ENCODE measurements at places on chromosomes 4 and X.

DNA sequence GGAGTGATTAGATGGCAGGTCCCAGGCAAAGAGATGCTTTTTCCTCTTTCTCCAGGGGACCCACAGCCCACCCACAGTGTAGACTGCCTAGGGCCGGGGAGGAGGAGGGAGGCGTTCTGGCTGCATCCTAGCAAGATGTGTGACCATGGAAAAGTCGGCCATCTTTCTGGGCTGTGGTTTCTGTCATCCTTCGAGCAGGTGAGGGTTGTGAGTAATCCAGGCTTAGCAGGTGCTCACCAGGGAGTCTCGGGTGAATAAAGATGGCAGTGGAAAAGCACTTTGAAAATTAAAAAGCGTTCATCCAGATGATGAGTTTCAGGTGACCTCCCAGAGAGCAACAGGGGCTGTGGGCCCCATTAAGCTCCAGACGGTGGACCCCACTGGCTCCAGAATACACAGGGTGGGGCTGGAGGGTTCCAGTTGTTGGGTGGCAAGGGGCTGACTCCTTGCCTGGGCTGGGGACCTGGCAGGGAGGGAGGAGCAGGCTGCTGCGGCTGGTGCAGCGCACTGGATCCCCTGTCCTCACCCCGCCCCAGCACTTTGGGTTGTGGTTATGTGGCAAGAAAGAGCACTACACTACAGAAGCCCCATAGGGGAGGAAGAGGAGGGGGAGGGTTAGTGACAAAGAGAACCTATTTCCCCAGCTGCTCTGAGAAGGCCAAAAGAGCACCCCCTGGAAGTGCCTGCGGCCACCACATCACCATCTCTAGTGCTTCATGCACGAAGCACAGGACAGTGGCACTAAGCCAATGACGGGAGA is 23.7 kb downstream of the ELF4 start:
- no peak for DNase-seq

GRCh38 chr4:85084371-85085094 is 118.0 kb upstream of the WDFY3 start:
- DNase-seq = peak; percentile 75

DNA sequence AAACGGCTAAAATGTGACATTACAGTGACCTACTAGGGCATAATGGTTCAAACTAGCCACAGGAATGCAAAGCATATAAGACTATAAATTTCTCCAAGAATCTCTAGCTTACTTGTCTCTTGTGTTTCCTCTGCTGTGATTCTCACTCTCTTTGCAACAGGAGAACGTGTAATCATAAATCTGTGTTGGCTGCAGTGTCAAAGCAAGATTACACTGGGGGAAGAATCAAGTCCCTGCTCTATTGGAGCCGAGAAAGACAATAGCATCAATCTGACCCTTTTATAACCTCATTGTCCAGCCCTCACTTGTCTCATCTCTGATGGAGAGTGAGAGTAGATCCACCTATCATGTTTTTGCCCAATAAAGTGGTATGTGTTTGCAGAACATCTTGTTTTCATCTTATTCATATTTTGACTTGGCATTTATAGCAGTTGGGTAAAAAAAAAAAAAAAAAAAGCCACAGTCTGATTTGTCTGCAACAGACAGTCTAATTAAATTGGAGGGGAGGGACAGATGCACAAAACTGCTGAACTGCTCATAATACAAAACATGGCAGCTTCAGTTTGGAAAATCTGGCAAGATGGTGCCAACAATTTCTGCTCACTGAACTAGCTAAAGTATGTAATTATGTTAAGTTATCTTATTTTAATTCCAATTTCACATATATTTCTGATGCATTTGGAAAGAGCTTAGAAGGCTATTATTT is 165.0 kb upstream of the GABRA2 start:
- DNase-seq = no peak

DNA sequence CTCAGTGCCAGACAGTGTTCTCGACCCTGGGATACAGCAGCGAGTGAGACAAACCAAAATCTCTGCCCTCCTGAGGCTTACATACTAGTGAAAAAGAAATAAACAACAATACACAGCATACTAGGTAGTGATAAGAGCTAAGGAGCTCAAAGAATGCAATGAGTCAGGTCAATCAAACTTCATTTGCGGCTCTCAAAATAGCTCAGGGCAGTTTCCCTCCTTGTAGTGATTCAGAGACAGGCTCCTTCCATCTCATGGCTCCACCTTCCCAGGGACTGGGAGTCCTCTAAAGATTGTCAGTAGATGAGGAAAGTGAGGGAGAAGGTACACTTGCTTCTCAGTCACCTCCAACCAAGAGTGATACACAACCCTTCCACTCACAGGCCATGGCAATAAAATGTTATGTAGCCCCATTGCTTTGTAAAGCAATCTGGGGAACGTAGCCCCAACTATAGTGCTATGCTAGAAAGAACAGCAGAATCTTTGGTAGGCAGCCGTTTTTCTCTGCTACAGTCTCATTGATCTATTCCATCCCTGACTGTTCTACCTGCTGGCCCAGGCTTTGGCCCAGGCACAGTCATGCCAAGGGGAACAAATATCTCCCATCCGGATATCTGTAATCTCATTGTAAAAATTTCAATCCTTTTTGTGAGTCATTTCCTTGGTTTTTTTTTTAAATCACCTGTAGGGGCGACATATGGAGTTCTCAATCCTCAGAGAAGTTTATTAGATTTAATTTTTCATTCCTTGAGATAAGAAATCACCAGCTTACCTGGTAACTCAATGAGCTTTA is 183.1 kb upstream of the S100G start:
- DNase-seq = no peak

- DNase-seq = no peak
Observed at GRCh38 chrX:22542641-22543040, 269.9 kb downstream of the CBLL2 start.
